ENCODE measurements at places on chromosomes 16 and 17. TPM values are rescaled to one million over a fixed set of nuclear protein-coding genes. Genes with fewer than 3 reads are reported as not detected.

Gene CSH2
- polyA plus RNA-seq, result not detected

Gene TMEM238L
- not detected for polyA plus RNA-seq

Gene NT5M
- polyA plus RNA-seq, result 2.6 TPM

Gene GPR179
- polyA plus RNA-seq, result 0.11 TPM

Gene NEUROD2
- polyA plus RNA-seq, result 0.01 TPM

Gene ZNF778
- polyA plus RNA-seq, result 3.8 TPM

Gene PRSS33
- not detected for polyA plus RNA-seq

Gene TEDC2
- polyA plus RNA-seq, result 0.38 TPM

Gene CD7
- 4.7 TPM for polyA plus RNA-seq

Gene PIK3R6
- 0.54 TPM for polyA plus RNA-seq

Gene YBX2
- polyA plus RNA-seq, result 0.95 TPM

Gene EVPLL
- not detected for polyA plus RNA-seq

Gene HOXB3
- 9.6 TPM for polyA plus RNA-seq

Gene MYO15B
- polyA plus RNA-seq, result 33.4 TPM

Gene GPR142
- polyA plus RNA-seq, result 0.09 TPM

Gene KRTAP3-2
- not detected for polyA plus RNA-seq

Gene FBXW10
- polyA plus RNA-seq, result not detected

Gene EME1
- polyA plus RNA-seq, result 0.25 TPM

Gene SPATA22
- 0.27 TPM for polyA plus RNA-seq

Gene COQ7
- 10.2 TPM for polyA plus RNA-seq

Gene MYCBPAP
- 0.34 TPM for polyA plus RNA-seq

Gene PLXDC1
- 4.7 TPM for polyA plus RNA-seq

Gene EVI2A
- 1.4 TPM for polyA plus RNA-seq

Gene SLC25A10
- 61.4 TPM for polyA plus RNA-seq

Gene HS3ST3B1
- 0.67 TPM for polyA plus RNA-seq

Gene SULT1A2
- 0.30 TPM for polyA plus RNA-seq

Gene CCL23
- 0.66 TPM for polyA plus RNA-seq

Gene GDPD1
- 1.0 TPM for polyA plus RNA-seq
